LoVo (cell line): ENCODE measurements at places on chromosomes 4 and X.
A peak's percentile ranks its signal among the peaks of the same experiment; 100 is the strongest.

- no peak for DNase-seq
Observed at GRCh38 chr4:156766846-156767245, 204.8 kb downstream of the PDGFC start.

DNA sequence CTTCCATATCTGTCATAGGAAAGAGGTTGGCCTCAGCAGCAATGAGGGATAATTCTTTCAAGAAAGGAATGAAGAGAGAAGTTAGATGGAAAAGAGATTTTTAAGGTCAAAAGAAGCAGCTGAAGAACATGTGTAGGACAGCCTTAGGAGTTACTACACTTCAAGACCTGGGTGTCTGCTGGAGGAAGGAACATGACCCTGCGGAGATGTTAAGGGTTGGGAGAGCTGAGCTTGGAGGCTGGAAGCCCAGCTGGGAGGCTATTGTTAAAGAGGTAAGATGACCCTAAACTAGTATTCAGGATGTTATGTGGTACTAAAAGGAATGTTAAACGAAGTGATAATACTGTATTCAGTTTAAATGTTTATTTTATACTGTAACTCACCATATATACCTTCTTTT lies 15.0 kb downstream of the HADH start:
- no peak for DNase-seq

DNA sequence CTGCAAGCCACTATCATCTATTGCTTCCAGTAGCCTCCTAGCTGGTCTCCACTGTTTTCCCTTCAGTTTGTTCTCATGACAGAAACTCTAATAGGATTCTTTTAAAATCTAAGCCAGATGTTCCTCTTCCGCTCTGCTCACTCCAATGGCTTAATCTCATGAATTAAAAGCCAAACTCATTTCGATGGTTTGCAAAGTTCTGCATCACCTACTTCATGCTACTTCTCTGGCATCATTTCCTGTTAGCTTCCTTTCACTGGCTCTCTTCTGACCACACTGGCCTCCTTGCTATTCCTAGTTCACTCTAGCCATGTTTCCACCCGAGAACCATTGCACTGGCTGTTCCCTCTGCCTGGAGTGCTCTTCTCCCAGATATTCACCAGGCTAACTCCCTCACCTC lies 102.0 kb upstream of the LSM6 start:
- DNase-seq, result no peak

DNA sequence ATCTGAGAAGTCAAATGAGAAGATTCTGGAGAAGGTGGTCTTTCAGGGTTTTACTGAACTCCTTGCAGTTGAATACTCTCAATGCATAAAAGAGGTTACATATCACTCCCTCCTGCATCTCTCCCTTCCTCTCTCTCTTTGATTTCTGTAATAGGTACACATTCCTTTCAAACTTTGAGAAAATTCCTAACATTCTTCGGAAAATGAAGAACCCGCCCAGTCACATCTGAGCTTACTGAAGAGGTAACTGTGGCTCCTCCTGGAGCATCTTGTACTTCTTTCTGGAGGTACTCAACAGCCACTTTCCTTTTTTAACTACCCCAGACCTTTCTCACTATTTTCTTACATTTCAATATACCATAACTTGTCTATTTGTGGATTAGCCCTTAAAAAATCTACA lies 24.7 kb downstream of the NDST3 start:
- DNase-seq, result no peak

GRCh38 chrX:147179625-147180024 lies 365.1 kb upstream of the CXorf51A start:
- DNase-seq, result no peak

DNA sequence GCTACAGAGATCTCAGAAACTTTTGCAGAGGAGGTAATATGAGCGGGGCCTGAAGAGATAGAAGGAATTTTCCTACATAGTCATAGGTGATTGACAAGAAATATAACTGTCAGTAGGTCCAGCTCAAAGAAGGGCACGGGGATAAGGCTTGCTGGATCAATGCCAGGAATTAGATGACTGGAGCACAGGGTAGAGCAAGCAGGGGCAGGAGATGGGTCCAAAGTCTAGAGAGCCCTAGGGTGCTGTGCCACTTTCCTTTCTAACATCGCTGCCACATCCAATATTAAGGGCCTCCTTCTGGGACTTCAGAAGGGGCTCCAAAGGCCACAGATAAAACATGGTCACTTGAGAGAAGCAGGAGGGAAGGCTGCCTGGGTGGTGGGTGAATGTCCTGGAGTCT lies 402.2 kb downstream of the MID1IP1 start:
- no peak for DNase-seq

DNA sequence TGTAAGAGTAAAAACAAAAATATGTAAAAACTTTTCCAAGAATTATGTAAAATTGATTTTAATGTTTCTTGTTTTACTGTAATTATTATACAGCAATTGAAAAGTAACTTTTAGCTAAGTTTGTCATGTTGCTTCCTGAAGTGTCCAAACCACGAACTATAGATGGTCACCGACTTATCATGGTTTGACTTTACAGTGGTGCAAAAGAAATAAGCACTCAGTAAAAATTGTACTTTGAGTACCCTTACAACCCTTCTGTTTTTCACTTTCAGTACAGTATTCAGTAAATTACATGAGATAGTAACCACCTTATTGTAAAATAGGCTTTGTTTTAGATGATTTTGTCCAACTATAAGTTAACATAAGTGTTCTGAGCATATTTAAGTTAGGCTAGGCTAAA lies 93.8 kb downstream of the SLC10A6 start:
- no peak for DNase-seq

DNA sequence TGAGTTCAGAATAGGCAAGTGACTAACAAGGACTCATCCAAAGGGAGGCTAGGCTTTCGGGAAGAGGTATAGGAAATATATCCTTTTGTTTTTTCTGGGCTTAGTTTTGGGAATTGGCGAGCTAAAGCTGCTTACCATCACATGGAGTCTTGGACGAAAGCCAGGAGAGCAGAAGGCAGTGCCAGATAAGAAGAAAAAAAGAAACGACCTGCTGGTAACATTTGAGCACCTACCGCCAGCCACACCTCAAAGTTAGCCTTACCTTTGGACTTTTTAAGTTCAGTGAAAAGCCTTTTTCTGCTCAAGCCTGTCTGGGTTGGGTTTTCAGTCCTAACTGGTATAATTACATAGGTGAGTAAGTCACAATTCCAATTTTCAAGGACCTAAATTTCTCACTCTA lies 85.1 kb upstream of the LCORL start:
- DNase-seq, result peak; percentile 73

GRCh38 chrX:132594129-132594528 lies 105.3 kb upstream of the MBNL3 start:
- DNase-seq, result no peak

DNA sequence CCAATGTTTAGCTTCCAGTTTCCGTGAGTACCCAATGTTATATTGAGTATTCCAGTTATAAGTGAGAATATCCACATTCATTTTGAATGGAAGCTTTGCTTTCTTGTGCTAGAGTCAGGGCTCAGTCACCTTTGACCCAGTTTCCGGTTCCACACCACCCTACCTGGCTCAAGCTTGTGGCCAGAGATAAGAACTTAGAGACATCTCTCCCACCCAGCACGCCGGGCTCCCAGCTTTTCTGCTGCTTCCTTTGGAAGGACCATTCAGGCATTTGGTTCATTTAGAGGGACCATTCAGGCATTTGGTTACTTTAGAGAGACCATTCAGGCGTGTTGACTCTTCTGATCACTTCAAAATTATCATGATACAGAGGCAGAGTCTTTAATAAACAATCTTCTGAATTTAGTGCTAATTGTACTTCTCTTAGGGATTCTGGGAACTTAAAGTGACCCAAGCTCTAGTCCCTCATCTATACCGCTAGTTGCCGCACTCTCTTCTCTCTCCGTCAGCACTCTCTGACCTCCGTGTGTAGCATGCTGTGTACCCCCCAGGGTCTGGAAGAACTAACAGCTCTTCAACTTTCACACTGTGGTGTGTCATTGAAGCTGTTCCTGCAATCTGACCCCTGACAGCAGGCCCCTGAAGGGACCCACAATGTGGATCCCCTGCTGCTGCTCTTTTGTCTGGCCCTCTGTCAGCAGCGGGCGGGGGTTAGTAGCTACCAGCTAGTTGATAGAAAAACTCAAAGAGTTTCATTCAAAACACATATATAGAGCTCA lies 943.1 kb downstream of the ARAP2 start:
- DNase-seq, result no peak

DNA sequence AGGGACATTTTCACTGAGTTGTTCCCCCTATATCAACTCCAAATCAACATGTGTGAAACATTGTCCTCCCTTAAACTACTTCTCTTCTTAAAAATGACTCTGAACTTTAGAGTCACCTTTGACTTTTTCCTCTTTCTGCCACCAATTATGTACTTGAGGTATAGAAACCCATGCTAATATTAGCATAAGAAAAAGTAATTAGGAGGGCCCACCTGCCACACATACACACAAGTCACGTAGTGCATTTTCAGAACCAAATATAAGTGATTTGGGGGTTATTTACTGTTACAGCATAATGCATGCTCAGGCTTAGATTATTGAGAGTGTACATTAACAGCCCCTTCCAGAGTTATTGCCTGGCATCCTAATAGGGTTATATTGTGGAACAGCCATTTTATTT lies 432.7 kb downstream of the ZIC3 start:
- no peak for DNase-seq
